ENCODE measurements at places on chromosomes 16 and 17.
A peak's percentile ranks its signal among the peaks of the same experiment; 100 is the strongest.

DNA sequence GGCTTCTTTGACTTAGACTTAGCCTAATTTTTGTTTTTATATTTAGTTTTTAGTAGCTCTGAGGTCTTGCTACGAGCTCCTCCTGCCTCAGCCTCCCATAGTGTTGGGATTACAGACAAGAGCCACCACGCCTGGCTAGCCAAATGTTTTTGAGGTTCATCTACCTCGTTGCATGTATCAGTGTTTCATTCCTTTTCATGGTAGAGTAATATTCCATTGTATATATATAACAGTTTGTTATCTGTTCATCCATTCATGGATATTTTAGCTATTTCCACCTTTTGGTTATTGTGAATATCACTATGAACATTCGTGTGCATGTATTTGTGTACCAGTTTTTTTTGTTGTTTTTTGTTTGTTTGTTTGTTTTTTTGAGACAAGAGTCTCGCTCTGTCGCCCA is 12.2 kb downstream of the NOL11 start:
- no peak for DNase-seq

GRCh38 chr16:2022723-2023091 is 3.1 kb downstream of the NPW start:
- no peak for DNase-seq

DNA sequence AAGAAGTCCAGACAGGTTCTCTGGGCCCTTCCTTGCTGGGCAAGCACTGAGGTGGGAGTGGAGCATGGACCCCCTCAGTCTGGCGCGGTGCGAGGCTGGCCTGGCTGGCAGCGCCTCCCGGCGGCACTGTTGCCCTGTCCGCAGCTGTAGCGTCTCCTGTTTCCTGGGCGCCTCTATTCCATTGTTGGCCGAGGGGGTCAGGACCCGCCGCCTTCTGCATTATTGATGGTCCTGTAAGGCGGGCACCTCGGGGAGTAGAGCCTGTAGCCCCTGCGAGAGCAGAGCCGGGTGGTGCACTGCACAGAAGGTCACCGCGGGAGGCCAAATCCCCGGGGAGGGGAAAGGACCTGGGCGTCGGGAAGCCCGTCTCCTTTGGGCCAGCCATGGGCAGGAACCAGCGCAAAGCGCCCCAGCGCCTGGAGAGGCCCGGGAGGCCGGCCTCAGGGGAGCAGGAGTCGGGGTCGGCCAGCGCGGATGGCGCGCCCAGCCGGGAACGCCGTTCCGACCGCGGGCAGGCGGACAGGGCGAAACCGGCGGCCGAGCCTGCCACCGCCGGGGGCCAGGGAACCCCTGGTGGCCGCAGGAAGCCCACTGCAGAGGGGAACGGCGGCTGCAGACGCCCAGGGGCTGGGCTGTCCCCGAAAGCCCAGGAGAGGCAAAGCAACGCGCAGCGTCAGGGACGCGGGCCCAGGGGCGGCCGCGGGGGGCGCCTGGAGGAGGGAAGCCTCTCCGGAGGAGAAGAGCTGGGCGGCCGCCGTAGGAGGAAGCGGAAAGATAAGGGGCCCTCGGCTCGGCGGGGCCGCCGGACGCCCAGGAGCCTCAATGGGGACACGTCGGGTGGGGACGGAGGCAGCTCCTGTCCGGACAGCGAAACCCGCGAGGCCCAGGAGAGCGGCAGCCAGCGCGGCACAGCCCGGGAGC is at the start of gene MYO15B:
MYO15B (plus strand) TSS at position 126 of the 921 bp plus-strand sequence; CDS start at position 384, 258 bp downstream.
- DNase-seq, result peak; percentile 68

- DNase-seq, result no peak
Observed at GRCh38 chr16:10971560-10971961, 27.2 kb downstream of the CLEC16A start.

DNA sequence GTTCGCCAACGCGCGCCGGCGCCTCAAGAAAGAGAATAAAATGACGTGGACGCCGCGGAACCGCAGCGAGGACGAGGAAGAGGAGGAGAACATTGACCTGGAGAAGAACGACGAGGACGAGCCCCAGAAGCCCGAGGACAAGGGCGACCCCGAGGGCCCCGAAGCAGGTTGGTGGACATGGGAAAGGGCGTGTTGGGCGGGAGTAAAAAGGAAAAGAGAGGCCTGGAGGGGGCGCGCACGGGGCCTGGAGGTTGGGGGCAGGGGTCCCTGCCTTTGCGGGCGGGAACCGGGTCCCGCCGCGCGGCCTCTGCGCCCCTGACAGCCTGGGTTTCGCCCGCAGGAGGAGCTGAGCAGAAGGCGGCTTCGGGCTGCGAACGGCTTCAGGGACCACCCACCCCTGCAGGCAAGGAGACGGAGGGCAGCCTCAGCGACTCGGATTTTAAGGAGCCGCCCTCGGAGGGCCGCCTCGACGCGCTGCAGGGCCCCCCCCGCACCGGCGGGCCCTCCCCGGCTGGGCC is 2.1 kb downstream of the IRX5 start:
- no peak for DNase-seq

DNA sequence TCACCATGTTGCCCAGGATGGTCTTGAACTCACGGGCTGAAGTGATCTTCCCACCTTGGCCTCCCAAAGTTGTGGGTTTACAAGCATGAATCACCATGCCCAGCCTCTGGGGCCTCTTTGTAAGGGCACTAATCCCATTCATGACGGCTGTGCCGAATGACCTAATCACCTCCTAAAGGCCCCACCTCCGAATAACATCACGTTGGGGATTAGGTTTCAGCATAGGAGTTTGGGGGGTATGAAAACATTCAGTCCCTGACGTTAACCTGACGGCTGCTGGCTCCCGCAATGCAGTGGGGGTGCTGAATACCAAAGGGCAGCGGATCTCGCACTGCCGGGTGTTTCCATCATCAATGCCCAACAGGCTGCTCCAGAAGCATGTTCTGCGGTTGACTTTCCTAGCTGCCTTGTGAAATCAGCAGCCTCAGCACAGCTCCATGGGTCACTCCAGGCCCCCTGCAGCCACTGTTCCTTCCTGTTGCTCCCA is 120.8 kb upstream of the SEC14L1 start:
- no peak for DNase-seq

- DNase-seq, result no peak
Observed at GRCh38 chr16:22386976-22387375, 12.6 kb upstream of the CDR2 start.

DNA sequence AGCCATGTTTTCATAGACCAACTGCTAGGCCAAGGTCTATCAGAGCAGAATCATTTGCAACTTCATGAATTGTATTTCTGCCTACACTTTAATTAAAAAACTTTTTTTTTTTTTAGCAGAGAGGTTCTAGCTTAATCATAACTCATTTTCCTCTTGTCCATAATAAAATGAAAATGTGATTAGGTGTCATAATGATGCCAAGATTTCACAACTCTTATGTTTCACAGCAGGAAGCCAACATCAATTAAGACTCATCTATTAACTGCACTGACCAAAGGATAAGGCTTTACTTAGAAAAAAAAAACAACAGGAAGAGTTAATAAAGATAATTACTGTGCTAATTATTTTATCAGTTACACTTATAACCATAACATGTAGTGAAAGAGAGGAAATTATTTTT is 18.9 kb upstream of the RNF43 start:
- no peak for DNase-seq

GRCh38 chr17:11668618-11669017 is 70.3 kb downstream of the DNAH9 start:
- no peak for DNase-seq

DNA sequence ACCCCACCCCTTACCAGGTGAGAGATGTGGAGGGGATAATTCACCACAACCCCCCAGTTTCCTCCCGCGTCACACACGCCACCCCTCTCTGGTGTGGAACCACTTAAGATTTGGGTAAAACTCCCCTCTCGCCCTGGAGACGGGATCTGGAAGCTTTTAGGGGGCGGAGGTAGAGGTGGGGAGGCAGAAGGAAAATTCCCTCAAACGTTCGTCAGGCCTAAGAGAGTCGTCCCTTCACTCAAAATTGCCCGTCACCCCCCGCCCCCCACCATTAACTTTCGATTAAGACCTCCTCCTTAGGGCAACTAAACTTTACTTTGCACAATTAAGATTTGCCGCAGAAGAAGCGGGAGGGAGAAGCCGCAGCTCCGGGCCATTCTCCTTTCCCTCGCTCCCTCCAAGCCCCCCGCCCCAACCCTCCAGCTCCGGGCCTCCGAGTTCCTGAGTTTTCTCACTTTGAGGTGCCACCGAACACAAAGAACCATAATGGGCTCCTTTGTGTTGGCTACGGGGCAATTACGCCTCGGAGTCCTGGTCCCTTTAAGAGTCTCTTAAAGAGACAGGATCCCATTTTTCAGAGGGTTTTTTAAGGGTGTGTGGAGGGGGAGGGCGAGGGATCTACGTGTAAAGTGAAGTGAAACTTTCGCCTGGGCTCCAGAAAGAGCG is 985 bp upstream of the FZD2 start:
- DNase-seq, result peak; percentile 81

GRCh38 chr17:82593590-82594087 is 54.6 kb downstream of the WDR45B start:
- no peak for DNase-seq

DNA sequence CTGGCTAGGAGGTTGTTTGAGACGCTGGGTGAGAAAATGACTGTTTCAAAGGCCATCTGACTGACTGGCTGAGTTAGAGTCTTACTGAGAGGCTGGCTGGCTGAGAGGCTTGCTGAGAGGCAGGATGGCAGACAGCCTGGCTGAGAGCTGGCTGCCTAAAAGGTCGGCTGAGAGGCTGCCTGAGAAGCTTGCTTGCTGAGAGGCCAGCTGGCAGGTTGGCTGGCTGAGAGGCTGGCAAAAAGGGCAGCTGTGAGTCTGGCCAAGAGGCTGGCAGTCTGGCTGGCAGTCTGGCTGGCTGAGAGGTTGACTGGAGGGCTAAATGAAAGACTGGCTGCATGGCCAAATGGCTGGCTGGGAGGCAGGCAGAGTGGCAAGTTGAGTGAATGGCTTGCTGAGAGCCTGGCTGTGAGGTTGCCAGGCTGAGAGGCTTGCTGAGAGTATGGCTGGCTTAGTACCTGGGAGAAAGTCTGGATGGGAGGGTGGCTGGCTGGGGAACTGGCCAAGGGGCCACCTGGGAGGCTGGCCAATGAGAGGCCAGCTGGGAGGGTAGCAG is 35.3 kb upstream of the ACSM2B start:
- DNase-seq, result no peak

- DNase-seq, result no peak
Observed at GRCh38 chr17:76510831-76511244, 9.6 kb upstream of the RHBDF2 start.

GRCh38 chr17:6599364-6599763 is 41.1 kb downstream of the KIAA0753 start:
- DNase-seq, result no peak

- peak; percentile 83 for DNase-seq
Observed at GRCh38 chr17:82228278-82228841, 482 bp upstream of the SLC16A3 start.

DNA sequence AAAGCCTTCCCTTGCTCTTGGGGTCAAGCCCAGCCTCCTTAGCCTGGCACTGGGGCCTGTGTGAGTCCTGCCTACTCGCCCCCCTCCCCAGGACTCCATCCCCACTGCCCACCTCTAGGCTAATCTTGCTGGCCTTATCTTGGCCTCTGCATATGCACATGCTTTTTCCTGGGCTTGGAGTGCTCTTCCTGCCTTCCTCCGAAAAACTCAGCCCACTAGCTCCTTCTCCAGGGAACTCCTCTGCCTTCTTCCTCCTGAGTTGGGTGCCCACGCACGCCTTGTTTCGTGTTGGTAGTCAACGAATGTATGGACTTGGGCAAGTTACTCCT is 16.5 kb downstream of the TBX2 start:
- DNase-seq, result no peak

GRCh38 chr16:27762441-27762840 is 212.5 kb downstream of the KATNIP start:
- DNase-seq, result no peak

DNA sequence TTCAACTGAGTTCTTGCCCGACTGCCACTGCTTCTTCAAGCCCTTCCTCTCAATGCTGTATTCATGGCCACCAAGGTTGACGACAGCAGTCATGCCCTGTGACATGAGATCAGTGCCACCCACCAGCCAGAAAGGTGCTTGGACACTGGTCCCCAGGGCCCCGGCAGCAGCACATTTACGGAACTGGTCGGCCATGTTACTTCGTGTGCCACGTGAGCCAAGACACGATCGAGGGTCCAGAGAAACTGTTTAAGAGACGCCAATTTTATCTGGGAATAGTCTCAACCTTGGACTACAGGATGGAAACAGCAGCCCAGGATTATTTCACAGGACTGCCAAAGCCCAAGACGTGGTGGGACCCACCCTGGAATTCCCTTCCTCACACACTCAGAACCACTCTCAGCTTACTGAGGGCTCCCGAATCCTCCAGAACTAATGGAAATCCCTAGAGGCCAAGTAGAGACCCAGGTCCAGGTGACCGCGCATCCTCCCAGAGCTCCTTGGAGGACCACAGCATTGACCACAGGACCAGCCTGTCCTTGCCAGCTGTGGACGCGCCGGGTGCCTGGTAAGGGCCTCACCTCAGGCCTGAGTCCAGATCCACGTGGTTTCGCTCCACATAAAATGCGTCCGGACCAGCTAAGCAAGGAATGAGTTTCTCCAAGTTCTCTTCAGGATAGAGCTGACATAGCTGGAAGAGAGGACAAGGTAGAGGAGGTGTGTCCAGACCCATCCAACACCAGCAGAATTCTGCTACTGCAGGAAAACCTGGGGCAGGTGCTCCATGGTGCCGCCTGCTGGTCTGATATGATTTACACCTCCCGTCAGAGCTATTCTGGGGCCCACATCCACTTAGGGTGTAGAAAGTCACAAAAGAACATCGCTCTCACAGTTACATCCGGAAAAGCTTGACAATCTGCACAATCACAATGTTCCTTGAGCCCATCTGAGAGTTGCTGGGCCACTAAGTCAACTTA is 28.2 kb downstream of the MAP1LC3B start:
- DNase-seq, result no peak

DNA sequence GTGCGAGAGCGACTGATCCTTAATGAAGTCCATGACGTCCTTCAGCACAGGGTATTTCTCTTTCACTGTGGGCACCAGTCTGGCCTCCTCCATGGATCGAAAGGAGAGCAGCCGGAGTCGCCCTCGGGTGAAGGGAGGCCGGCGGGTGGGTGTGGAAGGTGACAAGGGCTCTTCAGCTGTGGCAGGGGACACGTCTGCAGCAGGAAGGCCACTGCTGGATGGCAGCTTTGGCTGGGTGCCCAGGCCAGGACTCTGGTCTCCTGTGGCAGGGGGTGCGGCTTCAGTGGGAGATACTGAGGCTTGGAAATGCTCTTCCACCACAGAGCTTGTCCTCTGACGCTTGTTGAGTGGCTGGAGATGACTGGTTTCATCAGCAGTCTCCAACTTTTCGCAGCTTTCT is 78.5 kb downstream of the ZZEF1 start:
- no peak for DNase-seq

- DNase-seq, result no peak
Observed at GRCh38 chr17:81513753-81514488, 1.3 kb upstream of the ACTG1 start.

DNA sequence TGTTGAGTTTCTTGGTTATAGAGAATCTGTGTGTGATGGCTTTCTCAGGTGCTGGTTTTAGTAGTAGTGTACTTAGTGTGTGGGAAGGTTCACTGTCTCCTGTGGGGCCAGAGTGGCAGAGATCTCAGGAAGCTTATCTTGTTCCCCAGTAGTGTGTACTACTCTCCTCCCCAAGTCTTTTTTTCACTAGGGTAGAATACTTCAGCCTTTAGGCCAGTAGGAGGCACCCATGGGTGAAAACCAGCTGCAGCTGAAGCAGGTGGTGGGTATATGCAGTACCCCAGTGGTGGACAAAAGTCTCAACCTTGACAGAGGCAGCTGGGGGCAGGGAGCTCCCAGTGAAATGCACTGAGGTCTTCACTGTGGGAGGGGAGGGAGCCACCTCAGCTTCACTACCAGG is 109.9 kb downstream of the PHKB start:
- no peak for DNase-seq

- DNase-seq, result peak; percentile 28
Observed at GRCh38 chr16:9099131-9099625, 7.7 kb downstream of the HAPSTR1 start.

- peak; percentile 38 for DNase-seq
Observed at GRCh38 chr17:36188891-36189306, 7.7 kb downstream of the CCL3L1 start.
